Right ventricle myocardium superior (tissue), 1 donor: ENCODE measurements at places on chromosomes 16 and 17. TPM values are rescaled to one million over a fixed set of nuclear protein-coding genes. Genes with fewer than 3 reads are reported as not detected.

- no peak for DNase-seq
Measured at GRCh38 chr16:68719993-68720489, 17.1 kb upstream of the CDH1 start.

Gene SCNN1B
- not detected for total RNA-seq

Gene PMFBP1
- 0.19 TPM for total RNA-seq

Gene RHBDL3
- total RNA-seq: 1.7 TPM

DNA sequence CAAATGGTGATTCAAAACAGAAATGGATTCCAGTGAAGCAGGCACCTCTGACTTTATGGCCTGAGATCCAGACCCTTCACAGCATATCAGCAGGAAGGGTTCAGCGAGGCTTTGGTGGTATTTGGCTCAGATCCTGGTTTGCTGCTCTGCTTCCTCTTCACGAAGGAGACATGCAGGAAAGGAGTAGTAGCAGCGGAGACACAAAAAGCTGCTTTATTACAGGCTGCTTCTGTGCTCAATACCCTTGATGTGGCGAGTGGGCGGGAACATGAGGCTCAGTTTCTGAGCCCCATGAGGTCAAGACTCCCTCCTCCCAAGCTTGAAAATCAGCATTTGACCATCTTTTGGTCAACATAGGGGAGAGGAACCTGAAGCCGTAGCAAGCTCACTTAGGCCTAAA is 213.3 kb upstream of the AXIN2 start:
- DNase-seq: no peak

DNA sequence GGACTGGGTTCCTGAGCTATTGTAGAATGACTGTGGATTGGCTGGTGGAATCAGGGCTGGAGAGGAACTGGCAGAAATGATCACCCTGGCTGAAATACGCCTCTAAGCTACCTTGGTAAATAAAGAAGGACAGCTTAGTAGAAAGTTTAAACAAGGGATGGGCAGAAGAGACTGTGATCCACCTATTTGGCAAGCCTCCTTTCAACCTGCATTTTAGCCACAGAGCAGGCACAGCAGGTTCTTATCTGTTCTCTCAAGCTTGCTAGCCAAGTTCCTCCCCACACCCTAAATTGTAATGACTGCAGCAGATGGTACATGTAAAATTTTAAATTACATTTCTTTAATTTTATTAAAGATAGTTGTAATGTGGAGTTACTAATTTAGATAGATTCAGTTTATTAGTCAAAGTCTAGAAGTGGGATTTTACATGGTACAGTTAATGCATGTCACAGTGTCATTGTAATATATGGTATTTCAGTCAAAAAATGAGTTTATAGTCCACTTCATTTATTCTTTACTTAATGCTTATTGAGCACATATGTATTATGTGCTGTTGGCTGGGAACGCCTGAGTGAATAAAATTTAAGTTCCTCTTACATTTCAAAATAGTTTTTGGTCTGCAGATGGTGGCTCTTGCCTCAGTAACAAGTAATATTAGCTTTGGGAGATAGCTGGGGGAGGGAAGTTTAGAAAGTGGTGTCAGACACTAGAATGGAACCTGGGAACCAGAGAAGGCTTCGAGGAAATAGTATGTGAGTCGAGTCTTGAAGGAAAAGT is 11.2 kb downstream of the EPN2 start:
- DNase-seq: no peak

Gene RAMP2
- total RNA-seq: 38.2 TPM

GRCh38 chr16:69860233-69861231 is 90.6 kb upstream of the CLEC18A start:
- DNase-seq: no peak

Gene HNF1B
- total RNA-seq: not detected

Gene KIF2B
- not detected for total RNA-seq

Gene PIK3R5
- 2.5 TPM for total RNA-seq

GRCh38 chr17:80937462-80938381 is 53.9 kb upstream of the CHMP6 start:
- peak; percentile 30 for DNase-seq

- DNase-seq: no peak
Measured at GRCh38 chr16:20049831-20050230, 23.9 kb downstream of the GPR139 start.

Gene SLFN14
- not detected for total RNA-seq

DNA sequence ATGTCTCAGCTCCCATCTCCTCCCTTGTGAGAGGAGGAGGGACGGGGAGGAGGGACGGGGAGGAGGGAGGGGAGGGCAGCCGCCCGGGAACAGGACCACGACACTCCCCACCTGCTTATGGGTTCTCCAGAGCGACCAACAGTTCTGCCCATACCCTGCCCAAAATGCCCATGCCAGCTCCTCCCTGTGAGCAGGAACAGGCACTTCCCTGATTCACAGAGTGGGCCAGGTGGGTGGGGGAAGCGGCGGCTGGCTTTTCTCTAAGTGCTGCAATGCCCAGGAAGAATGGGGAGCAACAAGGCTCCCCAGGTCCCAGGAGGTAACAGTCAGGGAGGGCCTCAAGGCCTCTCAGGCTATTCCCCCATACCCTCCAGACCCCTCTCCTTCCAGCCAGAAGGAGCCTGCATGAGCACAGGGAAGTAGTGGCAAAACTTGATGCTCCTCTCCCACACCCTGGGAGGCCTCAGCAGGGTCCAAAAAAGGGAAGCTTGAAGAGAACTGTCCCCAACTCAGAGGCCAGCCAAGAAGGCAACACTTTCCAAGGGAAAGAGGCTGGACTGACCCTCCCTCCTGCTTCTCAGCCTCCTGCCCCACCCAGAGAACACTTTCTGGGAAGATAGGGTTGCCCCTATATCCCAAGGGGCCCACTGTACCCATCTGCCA is 53.8 kb downstream of the MYO18A start:
- DNase-seq: peak; percentile 42

DNA sequence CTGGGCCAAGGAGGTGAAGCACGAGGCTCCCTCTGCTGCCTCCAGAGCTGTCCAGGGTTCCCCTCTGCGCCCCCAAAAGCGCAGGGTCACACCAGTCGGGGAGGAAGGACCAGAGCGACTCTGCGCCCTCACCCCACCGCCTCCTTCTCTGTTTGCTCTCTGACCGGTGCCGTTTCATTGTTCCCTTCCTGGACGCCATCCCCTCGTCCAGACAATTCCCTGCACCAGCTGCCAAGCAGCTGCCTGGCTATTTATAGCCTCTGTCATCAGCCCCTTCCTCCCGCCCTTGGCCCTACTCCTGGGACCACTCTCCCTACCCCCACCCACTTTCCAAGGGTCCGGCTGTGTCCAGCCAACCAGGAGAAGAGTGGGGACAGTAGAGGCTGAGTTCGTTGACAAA is 68.8 kb upstream of the CREBBP start:
- DNase-seq: peak; percentile 56

- DNase-seq: no peak
Measured at GRCh38 chr16:1036166-1036565, 36.4 kb upstream of the SSTR5 start.

Gene MYH13
- total RNA-seq: not detected

Gene SLC38A8
- 0.78 TPM for total RNA-seq

DNA sequence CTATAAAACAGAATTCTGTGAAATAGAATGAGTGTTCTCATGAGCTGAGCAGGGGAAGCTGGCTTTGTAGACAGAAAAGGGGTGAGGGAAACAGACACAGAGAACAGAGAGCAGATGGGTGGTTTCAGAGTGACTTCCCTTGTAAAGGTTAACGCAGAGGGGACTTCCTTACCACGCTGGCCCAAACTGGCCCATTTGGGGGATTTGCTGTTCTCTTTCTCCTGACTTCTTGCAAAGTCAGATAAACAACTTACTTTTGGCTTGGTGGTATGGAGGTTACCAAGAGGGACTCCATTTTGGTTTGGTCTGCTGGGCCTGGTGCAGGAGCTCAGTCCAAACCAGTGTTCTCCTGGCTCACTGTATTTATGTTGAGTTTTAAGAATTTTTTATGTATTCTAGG is 48.4 kb downstream of the SEC14L1 start:
- no peak for DNase-seq

DNA sequence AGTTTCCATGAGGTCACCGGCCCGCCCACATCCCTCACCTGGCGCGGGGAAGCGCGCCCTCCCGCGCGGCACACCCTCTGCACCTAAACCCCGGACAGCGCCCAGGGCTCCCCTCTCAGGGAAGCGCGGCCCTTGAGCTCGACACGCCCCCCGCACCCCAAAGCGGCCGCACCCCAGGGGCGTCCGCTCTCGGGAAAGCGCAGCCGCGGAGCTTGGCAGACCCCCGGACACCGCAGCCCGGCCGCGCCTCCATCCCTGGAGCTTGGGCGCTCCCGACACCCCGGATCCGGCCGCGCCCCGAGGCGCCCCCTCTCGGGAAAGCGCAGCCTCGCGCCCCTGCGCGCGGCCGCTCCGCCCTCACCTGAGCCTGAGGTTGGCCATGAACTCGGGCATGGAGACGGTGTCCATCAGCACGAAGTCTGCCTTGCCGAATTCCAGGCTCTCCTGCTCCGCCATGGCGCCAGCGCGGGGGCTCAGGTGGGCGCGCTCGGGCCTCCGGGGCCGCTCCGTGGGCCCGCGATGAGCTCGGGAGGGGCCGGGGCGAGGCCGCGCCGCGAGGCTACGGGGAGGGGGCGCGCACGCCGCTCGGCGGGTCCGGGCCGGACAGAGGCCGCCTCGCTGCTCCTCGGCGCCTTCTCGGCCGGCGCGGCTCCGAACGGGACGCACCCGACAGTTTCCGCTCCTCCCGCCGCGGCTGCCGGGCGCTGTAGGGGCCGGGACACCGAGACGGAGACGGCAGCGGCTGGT is at the start of gene MYO1D:
Gene MYO1D (minus strand): TSS at position 708 of the 747 bp plus-strand sequence. CDS start 252 bp downstream, at position 456.
- DNase-seq: peak; percentile 56

Gene TMEM100
- total RNA-seq: 15.5 TPM

- DNase-seq: no peak
Measured at GRCh38 chr17:48663134-48663924, 37.2 kb upstream of the HOXB9 start.

Gene PRPSAP2
- total RNA-seq: 18.3 TPM

GRCh38 chr16:637081-638018 is 1.2 kb upstream of the METTL26 start:
- peak; percentile 92 for DNase-seq

- no peak for DNase-seq
Measured at GRCh38 chr16:65531475-65531874, 409.6 kb upstream of the CDH11 start.

Gene NKD1
- 0.16 TPM for total RNA-seq

DNA sequence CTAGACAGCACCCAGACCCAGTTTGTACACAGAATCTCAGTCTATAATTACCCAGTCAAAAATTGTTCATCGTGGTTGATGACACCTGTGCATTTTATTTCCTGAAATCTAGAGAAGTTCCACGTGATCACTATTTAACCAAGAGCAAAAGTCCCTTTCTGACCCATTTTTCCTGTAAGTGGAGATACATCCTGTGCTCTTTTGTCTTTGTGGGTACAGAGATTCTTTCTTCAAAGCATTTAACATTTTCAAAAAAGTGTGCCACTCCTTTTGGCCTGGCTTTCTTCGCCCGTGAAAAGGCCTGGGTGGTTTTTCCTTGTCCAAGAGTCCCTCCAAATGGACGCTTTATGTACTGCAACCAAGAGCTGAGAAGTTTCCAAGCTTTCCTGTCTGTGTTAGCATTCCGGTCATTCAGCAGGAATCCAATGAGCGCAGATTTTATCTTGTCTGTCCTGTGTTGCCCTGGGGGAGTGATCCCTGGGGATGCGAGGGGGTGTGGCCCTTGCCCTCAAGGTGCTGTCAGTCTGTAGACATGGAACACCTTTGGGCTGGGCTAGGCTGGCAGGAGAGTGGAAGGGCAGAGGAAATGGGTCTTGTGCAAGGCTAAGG is 161.1 kb upstream of the CACNG5 start:
- no peak for DNase-seq

DNA sequence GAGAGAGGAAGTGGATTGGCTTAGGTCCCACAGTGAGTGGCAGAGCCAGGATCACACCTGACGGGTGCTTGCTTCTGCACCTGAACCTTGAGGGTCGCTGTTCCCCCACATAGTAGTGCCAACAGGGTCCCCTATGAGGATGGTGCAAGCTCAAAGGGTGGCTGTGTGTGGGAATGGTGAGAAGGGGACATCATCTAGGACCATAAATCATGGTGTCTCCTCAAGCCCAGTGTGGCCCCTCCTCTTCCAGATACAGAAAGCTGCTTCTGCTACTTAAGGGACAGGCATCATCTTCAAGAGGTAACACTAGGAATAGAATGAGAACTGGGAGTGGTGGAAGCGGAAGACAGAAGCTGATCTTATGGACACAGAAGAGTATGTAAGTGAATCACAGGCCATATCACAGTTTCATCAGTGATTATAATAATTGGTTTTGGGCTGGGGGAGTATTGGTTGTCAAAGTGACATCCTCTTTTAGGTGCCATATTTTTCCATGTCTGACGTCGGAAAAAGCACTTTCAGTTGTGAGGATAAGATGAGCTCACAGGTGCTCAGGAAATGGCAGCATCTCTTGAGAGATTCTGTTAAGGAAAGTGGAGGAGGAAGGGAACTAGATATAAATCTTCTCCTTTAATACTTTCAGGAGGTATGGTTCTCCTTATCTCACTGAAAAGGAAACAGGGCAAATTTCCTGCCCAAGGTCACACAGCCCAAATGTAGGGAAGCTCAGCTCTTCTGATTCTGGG is 83.2 kb upstream of the HNF1B start:
- DNase-seq: no peak
